Kidney (tissue), 22 donors: ENCODE measurements at places on chromosomes 5 and 9.

DNA sequence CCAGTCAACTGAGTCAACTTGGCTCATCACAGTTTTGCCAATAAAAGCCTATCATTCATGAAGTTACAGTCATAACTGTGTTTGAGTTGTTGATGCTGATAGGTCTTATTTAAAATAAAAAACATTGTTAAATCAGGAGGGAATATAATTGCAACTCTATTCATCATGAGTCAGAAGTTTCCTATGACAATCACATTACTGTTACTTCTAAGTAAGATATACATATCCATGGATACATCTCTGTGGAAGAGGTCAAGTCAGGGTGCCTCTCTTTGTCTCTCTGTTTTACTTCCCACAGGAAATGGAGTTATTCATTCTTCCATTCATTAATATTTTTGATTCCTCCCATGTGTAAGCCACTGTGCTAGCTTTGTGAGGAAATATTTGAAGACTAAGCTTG is 2015.4 kb upstream of the WWC1 start:
- DNase-seq: no peak

GRCh38 chr5:89904442-89904841 is 505.1 kb downstream of the CETN3 start:
- DNase-seq: no peak

DNA sequence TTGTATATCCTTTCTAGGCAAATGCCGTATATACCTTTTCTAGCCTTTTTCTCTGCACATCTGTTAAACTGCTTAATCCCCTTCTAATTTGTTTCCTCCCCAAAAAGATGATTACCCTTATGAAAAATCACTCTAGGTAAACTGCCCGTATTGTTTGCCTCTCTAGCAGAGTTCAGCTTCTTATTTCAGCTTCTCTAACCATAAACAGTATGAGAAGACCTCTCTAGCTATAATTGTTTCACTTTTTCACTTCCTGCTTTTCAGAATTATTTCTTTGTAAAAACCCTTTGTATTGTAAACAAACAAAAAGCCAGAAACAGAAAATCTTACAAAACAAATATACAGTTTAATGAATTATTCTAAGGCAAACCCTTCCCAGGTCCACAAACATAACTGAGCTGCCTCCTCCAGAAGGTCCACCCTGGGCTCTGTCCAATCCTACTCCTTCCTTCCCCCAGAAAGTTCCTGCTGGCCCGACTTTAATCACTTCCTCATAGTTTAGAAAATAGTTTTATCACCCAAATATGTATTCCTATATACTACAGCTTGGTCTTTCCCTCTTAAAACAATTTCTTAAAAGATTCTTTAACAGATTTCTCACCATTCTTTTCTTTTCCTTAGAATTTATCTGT is 158.1 kb downstream of the FGF1 start:
- DNase-seq: no peak

GRCh38 chr9:77015327-77016048 is 4.0 kb upstream of the FOXB2 start:
- no peak for DNase-seq

- DNase-seq: no peak
Measured at GRCh38 chr5:39448506-39449128, 23.8 kb upstream of the DAB2 start.

DNA sequence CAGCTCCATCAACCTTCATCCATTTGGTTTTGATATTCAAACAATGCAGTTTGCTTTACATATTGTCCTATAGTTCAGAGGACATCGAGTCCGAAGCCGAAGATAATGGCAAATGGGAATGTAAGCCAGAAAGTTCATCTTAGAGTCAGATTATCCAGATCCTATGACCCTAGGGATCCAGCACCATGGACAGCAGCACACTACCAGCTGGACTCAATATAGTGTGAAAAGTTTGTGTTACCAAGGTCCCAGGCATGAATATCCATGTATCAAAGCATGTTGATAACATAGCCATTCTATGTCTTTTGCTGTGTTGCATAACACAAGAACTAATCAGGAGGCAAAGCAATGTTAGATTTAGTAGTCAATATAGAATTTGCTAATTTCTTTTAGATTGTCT is 46.3 kb downstream of the FSTL4 start:
- peak; percentile 70 for DNase-seq

DNA sequence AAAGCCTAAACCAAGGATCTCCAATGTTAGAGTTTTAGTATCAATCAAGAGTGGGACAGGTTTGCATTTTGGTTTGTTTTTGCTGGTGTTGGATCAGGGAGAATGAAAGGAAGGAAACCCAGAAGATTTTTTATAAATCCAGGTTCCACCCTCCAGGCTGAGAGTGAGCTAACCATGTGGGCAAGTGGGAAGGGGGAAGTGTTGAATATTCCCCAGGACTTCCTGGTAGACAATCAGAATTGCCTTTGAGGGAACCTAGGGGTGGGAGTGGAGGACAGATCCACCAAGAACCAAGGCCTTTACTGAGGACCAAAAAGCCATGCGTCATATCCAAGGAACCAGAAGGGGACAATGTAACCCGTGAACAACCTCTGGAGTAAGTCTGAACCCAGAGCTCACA is 33.5 kb upstream of the PIK3R1 start:
- no peak for DNase-seq

DNA sequence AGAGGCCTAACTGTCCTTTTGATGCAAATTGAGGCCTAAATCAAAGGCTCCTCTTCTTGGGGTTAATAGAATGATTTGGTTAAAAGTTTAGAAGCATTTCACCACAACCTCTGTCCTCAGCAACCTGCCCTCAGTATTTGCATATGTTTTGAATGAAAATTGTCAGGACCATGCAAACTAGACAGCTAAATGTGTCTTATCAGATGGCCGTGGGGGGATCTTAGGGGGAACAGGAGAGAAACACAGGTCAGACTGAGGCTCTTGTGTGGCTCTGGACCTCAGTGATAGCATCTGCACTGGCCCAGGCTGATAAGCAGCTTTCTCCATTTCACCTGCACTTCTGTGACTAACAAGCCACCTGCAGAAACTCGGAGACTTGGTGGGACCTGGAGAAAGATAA is 49.0 kb downstream of the FOXI1 start:
- DNase-seq: no peak

DNA sequence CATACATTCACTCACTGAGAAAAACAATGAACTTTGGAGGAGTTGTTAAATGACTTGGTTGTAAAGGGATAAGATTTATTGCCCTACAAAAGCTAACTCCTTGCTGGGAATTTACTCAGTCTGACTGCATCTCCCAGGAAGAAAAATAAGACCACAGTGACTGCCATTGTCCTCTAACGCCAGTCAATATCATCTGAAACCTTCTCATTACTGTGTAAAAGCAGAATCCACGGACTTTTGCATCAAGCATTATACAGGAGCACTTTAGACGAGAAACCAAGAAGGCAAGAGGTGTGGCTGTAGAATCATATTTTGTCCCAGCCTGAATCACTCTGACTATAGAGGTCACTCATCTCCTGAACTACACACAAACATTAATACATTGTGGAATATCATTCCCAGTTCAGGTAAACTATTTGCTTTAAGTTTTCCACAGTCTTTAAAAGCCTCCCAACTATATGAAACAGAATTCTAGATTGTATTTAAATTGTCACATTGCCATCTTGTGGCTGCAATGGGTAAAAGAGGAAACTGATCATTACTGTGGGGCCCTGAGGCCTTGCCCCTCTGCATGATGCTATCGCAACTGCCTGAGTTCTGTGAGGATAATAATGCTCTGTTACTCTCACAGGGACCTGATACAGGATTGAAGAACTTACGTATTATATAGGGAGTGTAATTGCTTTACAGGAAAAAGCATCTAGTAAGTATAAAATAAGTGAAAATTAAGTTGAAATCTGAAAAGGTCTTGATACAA is 142.9 kb downstream of the SLCO4C1 start:
- DNase-seq: no peak

GRCh38 chr5:143435210-143435657 is 31.7 kb upstream of the NR3C1 start:
- DNase-seq: no peak

- no peak for DNase-seq
Measured at GRCh38 chr9:96222132-96222531, 79.8 kb downstream of the HSD17B3 start.

- DNase-seq: peak; percentile 34
Measured at GRCh38 chr5:115985802-115986757, 23.8 kb downstream of the LVRN start.

DNA sequence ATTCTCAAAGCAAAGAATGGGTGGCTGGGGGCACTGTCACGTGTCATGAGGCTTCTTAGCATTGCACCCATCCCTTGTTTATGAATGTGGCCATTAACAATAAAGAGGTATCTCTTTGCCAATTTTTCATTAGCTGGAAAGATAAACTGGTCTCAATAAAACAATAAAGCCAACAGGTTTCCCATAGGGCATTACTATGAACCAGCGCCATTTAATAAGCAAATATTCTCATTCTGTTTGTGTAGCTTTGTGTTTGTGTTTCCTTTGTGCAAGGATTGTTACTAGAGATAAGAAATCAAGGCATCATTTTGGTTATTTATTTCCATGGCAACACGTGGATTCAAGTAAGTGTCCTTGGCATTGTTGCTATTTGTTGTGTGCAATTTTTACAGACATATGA is 37.6 kb upstream of the CAST start:
- DNase-seq: no peak

GRCh38 chr9:127216210-127216887 is 48.2 kb upstream of the GARNL3 start:
- DNase-seq: no peak

GRCh38 chr9:116333254-116333653 is 179.7 kb downstream of the PAPPA start:
- DNase-seq: no peak

DNA sequence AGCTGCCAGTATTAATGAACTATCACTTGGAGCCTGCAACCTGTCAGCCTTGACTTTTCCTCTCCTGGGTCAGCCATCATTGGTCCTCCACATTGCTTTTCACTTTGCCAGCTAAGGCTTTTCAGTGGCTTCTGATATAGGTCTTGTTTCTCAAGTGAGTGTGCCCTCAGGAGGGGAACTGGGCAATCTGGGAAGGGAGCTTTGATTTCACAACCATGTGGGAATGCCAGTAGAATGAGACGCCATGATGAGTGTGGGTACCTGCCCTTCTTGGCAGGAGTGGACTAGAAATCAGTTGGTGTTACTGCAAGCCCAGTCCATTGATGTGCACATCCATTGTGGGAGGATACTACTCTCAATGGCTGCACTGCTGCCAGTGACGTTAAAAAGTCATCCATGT is 54.1 kb downstream of the SH3GL2 start:
- DNase-seq: no peak

- no peak for DNase-seq
Measured at GRCh38 chr5:78922879-78923621, 62.1 kb downstream of the ARSB start.

DNA sequence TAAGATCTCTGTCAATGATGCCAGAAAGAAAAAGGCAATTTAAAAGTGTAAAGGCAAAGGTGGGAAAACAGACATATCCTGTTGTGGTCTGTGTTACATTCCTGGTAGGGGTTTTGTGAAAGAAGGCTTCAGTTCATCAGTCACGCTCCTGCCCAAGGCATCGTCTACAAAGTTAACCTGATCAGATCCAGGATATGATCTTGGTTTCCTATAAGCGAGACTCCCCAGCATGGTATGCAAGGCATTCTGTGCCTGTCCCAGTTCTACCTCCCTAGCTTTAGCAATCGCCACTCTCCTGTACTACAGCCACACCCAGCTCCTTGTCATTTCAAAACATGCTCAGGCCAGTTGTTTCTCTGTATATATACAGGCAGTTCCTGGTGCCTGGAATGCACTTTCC is 58.0 kb upstream of the PTPN3 start:
- DNase-seq: no peak

- peak; percentile 50 for DNase-seq
Measured at GRCh38 chr9:93324191-93324834, 127.2 kb upstream of the FAM120A start.

GRCh38 chr5:11941566-11941965 is 37.3 kb upstream of the CTNND2 start:
- no peak for DNase-seq

DNA sequence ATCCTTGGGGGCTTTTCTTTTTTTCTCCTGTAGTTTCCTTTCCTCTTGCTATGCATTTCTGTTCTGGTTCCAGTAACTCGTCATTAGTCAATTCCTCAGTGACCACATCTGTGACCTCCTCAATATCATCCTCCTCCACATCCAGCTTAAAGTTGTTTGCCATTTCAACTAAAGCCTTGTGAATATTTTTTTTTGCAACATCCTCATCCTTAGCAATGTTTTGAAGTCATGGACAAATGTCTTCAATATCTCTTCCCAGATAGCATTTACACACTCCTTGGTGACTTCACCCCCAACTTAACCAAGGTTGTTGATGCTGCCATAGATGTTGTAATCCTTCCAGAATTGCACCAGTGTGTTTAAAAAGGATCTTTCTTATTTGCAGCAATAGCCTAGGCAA is 14.7 kb upstream of the ADRB2 start:
- no peak for DNase-seq

DNA sequence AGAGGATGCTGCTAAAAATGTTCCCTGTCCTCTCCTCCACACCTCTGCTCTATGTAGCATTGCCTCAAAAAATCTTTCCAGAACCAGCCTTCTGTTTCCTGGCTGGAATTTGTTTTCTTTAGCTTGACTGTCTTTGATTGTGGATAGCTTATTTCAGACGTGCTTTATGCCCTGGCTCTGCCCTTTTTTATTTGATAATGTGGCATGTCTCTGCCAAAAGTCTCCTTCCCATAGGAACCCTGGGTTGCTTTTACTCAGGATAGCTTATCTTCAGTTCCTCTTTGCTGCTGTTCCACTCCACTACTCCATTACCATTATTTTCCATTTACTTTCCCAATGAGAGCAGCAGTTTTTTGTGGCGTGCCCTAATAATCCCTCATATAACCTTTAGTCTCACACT is 885 bp upstream of the TMEM252 start:
- no peak for DNase-seq

GRCh38 chr5:128174951-128175350 is 91.4 kb downstream of the SLC12A2 start:
- no peak for DNase-seq

DNA sequence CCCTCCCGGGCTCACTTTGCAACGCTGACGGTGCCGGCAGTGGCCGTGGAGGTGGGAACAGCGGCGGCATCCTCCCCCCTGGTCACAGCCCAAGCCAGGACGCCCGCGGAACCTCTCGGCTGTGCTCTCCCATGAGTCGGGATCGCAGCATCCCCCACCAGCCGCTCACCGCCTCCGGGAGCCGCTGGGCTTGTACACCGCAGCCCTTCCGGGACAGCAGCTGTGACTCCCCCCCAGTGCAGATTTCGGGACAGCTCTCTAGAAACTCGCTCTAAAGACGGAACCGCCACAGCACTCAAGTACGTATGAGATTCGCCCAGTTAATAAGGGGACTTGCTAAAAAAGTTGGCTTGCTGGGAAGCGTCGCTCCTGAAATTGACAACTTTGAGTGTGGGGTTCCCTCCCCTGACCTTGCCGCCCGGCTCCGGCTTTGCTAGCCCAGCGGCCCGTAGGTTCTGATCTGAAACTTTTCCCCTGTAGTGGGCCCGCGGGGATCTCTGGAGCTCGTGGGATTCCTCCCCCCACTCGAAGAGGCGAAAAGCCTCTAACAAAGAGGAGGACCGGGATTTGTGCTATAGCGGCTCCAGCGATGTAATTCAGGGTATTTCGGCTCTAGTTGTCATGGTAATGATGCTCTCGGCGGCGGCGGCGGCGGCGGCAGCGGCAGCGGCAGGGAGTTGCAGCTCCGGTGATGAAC is 572 bp downstream of the NR4A3 start:
- peak; percentile 58 for DNase-seq
